Glomerular endothelial cell (primary cell): ENCODE measurements at places on chromosomes 4 and X. TPM values are rescaled to one million over a fixed set of nuclear protein-coding genes. Genes with fewer than 3 reads are reported as not detected.

- DNase-seq, result no peak
These were observed 331.6 kb downstream of the BCOR start for GRCh38 chrX:39766085-39766726.

DNA sequence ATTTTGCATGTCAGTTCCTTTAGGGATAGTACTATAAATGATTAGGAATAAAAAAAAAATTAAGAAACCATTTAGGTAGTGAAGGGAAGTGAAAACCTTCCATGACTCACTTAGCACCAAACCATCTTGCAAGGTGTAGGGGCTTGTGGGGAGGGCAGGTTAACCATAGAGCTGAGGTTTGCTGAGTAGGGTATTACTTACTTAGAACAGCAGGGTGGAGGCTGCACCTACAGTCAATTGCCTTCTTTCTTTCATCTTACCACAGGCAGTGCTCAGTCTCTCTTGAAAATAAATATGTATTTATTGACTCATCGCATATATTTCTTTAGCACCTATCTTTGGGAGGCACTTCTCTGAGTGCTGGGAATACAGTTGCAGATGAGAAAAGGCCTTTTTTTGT, 104.9 kb upstream of the GIMD1 start:
- no peak for DNase-seq

GRCh38 chrX:18654875-18655836, 16.8 kb downstream of the RS1 start:
- no peak for DNase-seq

GRCh38 chr4:112752510-112752909, 115.6 kb downstream of the LARP7 start:
- DNase-seq, result no peak

- no peak for DNase-seq
These were observed 55.8 kb downstream of the MBNL3 start for GRCh38 chrX:132433001-132433400.

DNA sequence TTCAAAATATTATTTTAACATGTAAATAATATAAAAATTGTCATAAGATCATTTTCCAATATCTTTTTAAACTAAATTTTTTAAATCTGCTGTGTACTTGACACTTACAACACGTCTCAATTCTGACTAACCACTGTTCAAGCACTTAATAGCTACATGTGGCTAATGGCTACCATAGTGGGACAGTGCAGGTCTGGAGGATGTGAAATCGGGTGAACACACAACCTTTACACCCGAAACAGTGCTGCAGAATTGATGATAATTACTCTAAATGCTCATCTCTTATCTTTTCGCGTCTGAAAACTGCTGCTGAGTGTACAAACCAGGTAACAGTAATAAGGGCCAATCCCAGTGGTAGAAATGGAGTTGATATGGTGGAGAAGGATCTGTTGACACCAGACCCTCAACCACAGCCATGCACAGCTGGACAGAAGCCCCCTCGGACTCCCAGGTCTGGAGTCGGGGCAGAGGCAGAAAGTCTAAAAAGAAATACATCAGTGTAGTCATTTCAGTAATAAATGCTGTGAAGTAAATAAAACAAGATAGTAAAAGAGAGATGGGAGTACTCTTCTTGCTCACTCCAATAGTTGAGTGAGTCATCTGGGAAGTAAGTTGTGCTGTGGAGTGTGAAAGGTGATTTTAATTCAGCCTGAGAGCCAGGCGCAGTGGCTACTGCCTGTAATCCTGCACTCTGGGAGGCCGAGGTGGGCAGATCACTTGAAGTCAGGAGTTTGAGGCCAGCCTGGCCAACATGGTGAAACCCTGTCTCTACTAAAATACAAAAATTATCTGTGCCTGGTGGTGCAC, 150.0 kb downstream of the CBR4 start:
- DNase-seq, result no peak

GRCh38 chrX:24676403-24677024, 17.2 kb upstream of the POLA1 start:
- no peak for DNase-seq

GRCh38 chrX:12946838-12947544, 27.9 kb upstream of the TMSB4X start:
- no peak for DNase-seq

GRCh38 chrX:131393426-131393825, 104.3 kb upstream of the IGSF1 start:
- no peak for DNase-seq

GRCh38 chr4:76758996-76759395, 138.9 kb downstream of the SOWAHB start:
- DNase-seq, result no peak

DNA sequence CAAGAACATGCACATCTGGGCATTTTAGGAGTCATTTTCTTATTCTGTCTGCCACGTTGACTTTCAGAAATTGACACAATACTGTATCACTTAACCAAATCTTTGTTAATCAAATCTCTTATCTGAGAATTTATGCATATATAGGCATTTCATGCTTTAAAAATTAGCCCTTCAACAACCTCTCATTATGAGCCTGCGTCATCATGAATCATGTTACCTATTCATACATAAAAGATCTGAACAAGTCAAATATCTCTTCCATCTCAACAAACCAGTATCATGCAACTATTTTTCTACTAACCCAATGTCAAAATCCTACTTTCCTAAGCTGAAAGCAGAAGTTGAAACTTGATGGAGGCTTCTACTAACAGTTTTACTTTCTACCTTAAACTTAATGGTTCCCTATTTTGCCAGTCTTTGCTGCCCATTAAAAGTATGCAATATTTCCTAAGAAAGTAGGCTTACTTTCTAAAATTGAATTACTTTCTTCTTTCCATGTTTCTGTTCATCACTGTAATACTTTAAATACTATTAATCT, 1.8 kb downstream of the ADAM29 start:
- no peak for DNase-seq

GRCh38 chr4:84685105-84685504, 102.2 kb downstream of the CDS1 start:
- no peak for DNase-seq

- DNase-seq, result no peak
These were observed 61.8 kb upstream of the TXK start for GRCh38 chr4:48195853-48196252.

DNA sequence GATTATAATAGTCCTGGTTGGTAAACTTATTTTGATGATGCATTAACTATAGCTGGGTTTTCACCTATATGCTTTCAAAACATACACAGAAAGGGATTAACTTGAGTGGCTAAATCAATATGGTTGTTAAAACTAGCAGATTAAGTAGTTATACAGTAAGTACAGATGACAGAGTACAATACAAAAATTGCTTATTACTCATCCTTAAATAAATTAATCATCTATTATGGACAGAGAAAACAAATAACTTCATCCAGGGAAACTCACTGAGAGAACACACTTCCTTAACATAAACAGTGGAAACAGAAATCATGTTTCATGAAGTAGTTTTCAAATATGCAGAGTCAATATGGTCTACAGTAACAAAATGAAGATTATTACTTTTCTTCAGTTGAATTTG, 133.4 kb downstream of the AREG start:
- no peak for DNase-seq

DNA sequence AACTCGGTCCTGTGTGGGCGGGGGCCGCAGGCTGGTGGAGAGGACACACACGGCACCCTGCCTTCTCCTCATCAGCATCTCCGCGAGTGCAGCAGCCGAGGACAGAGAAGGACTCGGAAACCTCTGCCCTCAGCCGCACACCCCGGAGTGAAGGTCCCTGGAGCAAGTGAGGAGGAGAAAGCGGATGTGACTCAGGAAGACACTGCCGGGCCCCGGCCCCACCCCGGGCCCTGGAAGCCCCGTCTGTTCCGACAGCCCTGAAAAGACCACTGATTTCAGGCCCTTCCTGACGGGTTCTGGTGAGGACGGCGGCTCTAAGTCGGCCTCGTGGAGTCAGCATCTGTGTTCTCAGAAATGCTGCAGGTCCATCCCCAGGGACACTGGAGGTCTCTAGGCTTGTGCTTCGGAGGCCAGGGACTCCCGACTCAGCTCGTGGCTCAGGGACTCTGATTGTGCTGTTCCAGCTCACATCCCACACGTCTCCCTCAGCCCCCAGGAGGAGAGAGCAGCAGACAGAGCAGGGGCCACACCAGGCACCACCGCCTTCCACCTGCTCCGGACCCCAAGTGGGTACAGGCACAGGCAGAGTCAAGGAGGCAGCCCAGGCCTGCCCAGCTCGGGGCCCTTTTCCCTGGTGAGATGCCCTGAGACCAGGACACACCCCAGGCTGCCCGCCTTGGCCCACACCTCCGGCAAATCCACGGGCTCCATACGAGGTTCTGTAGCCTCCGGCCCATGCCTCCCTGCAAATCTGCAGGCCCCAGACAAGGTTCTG, 134.5 kb upstream of the NKX1-1 start:
- no peak for DNase-seq

DNA sequence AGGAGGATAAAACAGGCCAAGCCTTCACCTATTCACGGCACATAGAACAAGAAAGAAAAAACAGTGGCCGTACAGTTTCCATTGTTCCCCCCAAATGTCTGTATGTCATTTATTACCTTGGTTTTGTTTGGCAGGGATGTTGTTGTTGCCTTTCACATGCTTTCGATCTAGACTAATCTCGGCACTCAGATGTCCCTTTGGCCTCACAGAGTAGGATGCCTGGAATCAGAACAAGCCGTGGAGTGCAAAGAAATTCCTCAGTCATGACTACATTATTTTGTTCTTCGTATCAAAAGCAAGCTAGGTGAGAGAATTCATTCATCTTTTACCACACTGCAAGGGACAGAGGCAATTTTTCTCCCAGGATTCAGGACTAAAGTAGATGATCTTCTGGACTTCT, 106.9 kb downstream of the SMIM20 start:
- DNase-seq, result no peak

DNA sequence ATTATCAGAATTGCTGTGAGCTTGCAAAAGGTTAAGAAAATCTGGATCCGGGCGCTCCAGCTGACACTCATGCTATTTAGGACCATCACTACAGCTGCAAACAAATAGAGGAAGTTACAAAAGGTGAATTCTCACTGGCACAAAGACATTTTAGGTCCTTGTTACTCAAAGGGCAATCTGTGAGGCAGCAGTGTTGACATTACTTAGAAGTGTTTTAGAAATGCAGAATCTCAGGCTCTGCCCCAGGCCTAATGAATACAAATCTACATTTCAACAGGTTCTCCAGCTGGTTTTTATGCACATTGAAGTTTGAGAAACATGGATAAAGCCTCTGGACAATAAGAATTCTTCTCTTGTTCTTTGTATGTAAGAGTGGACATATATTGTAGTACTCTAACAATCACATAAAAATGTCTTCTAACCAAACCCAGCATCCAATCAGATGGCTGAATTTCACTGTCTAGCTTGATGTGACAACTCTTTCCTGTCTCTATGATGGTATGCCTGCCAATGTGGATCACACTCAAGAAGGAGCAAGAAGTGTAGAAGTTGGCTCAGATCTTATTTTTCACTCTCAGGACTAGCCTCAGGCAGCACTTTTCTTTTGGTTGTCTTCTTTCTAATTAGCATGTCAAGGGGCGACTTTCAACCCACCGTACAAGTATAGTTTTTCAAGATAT, 18.8 kb downstream of the SLC7A11 start:
- DNase-seq, result no peak

DNA sequence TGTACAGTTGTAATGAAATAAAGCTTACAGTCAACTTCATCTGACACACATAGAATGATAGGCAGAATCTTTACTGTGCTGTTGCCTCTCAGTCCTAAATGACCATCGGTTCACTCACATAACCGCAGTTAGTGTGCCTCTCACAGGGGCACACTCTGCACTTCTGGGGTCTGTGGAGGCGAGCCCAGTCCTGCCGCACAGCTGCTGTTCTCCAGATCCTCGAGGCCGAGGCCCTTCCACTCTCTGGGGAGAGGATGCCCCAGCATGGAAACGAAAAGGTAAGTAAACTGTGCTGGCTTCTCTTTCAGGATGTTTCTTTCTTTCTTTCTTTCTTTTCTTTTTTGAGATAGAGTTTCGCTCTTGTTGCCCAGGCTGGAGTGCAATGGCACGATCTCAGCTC, 88.0 kb downstream of the DCTD start:
- DNase-seq, result no peak

GRCh38 chr4:125481334-125482045, 166.7 kb downstream of the FAT4 start:
- DNase-seq, result no peak

Gene NAP1L2
- 0.41 TPM in 1 of 2 replicates, not detected in the other for total RNA-seq

Gene RAI2
- 9.1 and 10.4 TPM in 2 replicates for total RNA-seq

Gene PDGFRA
- 1.1 and 3.2 TPM in 2 replicates for total RNA-seq

Gene ASMT
- not detected in 2 replicates for total RNA-seq

Gene RBMXL3
- total RNA-seq, result not detected in 2 replicates

Gene TRIM61
- total RNA-seq, result not detected in 2 replicates

Gene CACNA1F
- total RNA-seq, result under 0.01 TPM in 1 of 2 replicates, not detected in the other
